Pancreas (tissue), 10 donors: ENCODE measurements at places on chromosomes 12 and 14. TPM values are rescaled to one million over a fixed set of nuclear protein-coding genes. Genes with fewer than 3 reads are reported as not detected.

DNA sequence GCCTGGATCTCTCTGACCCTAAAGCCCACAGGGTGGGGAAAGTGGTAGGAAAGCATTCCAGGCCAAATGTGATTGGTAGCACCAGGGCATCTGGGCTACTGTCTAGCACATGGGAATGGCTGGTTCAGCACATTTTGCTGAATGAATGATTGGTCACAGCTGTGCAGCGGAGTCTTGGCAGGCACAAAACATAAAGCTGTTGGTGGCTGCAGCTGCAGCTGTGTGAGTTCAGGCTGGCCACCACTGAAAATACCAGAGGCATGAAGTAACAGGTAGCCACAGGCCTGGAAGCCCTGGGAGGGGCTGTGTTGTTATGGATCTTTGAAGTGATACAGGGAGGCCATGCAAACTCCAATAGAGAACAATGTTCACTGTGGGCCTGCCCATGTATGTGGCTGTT, 72.7 kb downstream of the MYRFL start:
- DNase-seq = no peak

Gene KRT8
- 408 TPM for total RNA-seq

DNA sequence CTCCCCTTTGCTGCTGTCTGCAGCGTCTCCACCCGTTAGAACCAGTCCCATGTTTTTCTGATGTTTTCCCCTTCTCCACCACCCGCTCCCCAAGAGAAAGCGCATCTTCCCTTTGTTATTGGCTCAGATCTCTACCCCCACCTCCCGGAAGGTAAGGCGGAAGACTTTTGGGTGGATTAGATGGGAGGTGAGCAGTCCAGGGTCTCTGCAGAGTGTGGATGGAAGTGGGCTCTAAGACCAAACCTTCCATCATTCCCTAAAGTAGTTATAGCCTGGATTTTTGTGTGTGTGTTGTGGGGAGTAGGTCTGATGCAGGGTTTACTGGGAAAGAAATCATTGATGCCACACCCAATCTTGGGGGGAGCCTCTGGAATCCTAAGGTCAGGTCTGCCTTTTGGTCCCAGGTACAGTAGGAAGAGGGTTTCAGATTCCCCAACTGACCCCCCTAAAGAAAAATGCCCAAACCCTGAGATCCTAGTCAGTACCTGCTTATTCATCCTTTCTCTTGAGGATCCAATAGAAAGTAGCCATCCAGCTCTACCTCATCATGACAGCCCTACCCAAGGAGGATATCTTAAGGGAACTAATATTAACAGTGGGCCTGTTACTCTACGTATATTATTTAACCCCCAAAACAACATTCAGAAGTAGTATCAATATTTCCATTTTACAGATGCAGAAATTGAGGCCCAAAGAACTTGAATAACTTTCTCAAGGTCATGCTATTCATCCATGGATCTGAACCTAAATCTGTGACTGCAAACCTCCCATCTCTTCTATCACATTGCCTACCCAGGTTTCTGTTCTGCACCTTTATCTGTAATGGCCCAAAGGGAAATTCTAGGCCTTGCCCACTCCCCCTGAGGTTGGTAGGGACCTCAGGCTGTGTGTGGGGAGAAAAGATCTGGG, 1.1 kb downstream of the KIF5A start:
- DNase-seq = no peak

Gene OTX2
- total RNA-seq = not detected

DNA sequence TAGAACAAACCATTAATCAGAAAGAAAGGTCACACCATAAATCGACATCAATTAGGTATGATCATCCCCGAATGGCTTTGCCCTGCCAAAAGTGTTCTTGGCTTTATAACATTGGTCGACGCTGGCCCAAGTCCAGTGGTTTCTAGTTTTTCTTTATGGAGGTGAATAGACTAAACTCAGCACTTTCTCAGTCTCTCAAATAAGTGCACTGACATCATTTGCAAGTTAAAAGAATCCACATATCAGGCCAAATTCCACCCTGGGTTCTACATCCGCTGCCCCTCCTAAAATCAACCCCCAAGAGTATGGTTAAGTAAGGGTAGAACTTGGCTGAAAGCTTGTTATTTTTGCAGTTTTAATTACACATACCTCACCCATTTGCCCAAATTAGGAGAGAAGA, 314.3 kb downstream of the C12orf75 start:
- DNase-seq = no peak

Gene TPPP2
- not detected for total RNA-seq

DNA sequence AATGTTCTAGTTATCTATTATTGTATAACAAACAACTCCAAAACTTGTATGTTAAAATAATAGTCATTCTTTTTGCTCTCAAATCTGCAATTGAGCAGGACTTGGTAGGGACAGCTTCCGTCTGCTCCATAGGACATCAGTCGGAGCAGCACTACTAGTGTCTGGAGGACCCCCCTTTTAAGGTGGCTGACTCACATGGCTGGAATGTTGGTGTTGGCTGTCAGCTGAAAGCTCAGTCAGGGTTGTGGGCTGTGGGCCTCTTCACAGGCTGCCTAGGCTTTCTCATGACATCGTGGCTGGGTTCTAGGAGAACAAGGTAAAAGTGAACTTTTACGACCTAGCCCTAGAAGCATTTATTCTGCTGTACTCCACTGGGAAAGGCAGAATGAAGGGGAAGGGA, 160.6 kb downstream of the ANO4 start:
- DNase-seq = no peak

- no peak for DNase-seq
Measured at GRCh38 chr12:48973941-48974673, 2.6 kb upstream of the WNT10B start.

GRCh38 chr12:1576410-1577241, 17.8 kb downstream of the FBXL14 start:
- DNase-seq = no peak

Gene LTB4R
- total RNA-seq = 2.4 TPM

GRCh38 chr14:95493503-95493902, 22.9 kb downstream of the SYNE3 start:
- no peak for DNase-seq

DNA sequence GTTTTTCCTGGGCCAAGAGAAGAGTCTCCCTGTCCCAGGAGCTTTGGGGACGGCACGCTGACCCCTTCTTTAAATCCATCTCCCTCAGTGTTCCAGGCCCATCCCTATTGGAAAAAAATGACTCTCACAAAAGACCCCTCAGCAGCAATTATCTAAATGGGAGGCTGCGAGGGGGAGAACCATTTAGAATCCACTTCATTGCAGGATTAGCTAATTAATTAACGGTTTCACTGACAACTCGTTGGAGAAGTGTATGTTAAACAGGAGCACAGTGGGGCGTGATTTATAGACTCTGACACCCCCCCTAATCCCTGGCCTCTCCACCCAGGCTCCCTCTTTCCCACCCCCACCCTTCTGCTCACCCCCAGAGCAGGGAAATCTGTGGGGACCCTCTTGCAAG, 162.8 kb upstream of the LHX5 start:
- no peak for DNase-seq

DNA sequence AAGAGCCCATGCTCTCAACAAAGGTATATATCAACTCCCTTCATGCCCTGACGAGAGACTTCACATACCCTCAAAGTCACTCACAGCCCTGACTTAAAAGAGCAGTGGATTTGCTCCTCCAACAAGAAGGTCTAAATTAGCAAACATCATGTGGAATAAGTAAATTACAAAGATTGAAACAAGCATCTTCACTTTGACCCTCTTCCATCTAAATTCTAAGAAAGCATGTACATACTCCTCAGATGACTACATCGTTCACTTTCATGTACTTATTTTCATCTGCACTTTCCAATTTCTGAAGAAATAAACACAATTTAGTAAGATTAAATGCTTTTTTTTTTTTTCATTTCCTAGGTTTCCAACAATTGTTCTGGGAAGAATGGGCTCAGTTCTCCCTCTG, 38.6 kb upstream of the KRR1 start:
- no peak for DNase-seq

DNA sequence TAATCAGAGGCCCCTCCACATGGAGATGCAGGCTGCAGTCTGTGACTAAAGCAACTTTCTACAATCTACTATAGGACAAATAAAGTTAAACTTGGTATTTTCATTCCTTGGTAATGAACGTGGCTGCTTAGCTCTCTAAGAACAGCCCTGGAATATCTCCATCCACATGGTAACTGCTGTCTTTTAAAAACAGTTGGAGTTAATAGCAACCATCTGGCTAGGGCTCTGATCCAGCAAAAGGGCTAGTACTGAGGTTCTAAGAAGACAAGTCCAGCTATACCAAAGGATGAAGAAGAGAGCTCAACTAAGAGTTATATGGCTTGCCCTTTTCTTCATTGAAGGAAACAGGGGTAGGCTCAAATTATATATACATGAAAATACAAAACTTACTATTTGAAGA, 920.1 kb downstream of the FLRT2 start:
- no peak for DNase-seq

Gene PROX2
- not detected for total RNA-seq

Gene YLPM1
- total RNA-seq = 26.1 TPM

Gene KLRD1
- total RNA-seq = 0.69 TPM

- DNase-seq = no peak
Measured at GRCh38 chr12:132858718-132859266, 28.6 kb downstream of the CHFR start.

Gene ACOT6
- not detected for total RNA-seq

Gene TMEM179
- total RNA-seq = 2.0 TPM

GRCh38 chr12:75790219-75790618, 241.4 kb downstream of the PHLDA1 start:
- DNase-seq = no peak

GRCh38 chr14:57533214-57533613, 39.6 kb upstream of the CCDC198 start:
- no peak for DNase-seq

Gene MUCL1
- total RNA-seq = not detected

GRCh38 chr14:33393231-33393894, 454.7 kb downstream of the NPAS3 start:
- DNase-seq = no peak

Gene SAMD15
- total RNA-seq = 0.92 TPM

Gene KRT78
- total RNA-seq = not detected

- DNase-seq = no peak
Measured at GRCh38 chr12:86777325-86777724, 521.1 kb upstream of the MGAT4C start.

- DNase-seq = no peak
Measured at GRCh38 chr12:76035045-76035444, 3.5 kb upstream of the PHLDA1 start.

GRCh38 chr14:32259368-32260013, 56.4 kb upstream of the RNU6-8 start:
- DNase-seq = no peak

DNA sequence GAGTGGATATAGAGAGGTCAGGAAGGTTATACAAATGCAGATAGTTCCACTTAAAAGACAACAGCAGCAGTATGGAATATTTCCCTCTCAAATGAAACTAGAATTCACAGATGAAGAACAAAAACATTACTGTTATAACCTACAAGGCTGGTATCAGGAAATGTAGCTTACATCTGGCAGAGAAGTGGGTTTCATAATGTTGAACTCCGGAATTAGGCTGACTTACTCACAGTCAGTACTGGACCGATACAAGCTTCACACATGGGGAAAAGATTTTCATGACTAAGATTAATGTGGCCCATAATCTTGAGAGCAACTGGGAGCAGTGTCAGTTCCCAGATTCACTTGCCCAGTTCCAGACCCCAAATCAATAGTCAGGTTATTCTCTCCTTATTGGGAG, 353.9 kb downstream of the DUSP6 start:
- DNase-seq = no peak

DNA sequence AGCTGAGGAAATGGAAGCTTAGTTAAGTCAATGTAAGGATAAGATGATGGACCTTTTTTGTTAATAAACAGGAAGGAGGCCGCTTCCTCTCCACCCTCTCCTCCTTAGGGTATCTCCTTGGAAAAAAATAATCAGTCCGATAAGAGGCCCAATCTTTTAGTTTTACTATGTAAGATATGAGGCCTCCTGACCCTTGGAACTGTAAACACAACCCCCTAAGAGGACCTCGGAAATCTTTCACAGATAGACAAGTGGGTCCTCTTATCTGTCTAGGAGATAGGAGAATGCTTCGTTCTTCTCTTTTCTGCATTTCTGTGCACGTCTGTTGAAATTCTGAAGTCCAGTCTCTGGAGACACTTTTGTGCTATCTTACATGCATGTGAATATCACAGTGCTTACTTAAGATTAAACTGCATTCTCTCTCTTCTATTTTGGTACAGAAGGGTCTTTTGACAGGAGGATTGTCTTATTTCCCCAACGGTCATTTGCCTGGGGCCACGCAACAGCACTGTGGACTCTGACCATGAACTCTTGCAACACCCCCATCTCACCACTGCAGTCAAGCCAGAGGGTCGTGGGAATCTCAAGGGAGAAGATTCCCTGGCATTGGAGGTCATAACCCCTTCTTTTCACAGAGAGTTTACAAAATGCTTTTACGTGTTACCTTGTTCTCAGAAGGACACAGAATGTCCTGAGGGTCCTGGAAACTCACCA, 313.0 kb upstream of the RTL1 start:
- no peak for DNase-seq

DNA sequence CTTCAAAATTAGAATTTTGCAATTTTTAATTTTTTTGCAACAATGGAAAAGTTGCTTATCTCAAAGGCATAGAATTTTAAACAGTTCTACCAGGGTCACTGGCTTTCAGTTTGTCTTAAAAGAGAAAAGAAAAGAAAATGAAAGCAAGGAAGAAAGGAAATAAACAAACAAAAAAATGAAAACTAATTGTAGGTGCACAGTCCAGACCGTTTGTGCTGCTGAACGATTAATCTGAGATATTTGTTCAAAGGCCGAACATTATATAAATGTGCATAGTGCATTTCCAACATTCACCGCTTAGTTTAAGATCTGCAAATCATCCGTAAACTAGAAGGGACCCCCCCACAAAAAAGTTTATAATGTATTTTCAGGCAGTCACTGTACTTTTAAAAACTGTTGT, 5.5 kb upstream of the OTX2 start:
- no peak for DNase-seq

DNA sequence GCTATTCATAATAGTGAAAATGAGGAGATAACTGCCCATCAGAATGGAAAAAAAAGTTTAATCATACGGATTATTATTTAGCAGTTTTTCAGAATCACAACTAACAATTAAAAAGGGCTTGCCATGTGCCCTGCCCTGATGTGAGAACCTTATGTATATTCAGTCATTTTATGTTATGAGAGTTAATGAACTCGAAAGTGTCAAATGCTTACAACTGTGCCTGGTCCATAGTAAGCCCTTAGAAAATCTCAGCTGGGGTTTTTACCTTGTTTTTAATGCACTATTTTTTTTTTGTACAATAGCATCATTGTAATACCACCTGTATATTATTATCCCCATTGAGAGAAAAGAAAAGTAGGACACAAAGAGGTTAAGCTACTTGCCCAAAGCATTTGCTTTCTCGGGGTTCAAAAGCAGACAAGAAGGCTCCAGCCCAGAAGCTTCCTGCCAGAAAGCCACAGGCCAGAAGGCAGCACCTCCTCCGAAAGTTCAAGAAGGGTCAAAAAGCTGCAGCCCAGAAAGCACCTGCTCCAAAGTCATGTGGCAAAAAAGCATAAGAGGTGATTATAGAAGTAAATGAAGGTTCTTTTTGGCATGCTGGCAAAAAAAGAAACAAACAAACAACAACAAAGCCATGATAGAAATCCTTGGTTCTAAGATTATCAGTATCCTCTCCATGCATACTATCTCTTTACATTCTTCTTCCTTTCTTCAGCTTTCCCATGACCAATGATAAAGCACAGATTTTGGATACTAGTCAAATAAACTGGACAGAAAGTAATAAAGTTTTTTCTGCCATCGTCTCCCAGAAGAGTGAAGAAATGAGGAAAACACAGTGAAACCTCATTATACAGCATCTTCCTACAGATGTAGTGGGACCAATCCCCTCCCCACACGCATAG, 59.1 kb upstream of the NAP1L1 start:
- DNase-seq = no peak

- no peak for DNase-seq
Measured at GRCh38 chr14:99548255-99548654, 55.8 kb downstream of the CCDC85C start.

Gene RERG
- 5.3 TPM for total RNA-seq
